ENCODE measurements at places on chromosomes 16 and 17. TPM values are rescaled to one million over a fixed set of nuclear protein-coding genes. Genes with fewer than 3 reads are reported as not detected.

AOC2 gene
- total RNA-seq = 0.40 TPM

NEK8 gene
- 0.94 TPM for total RNA-seq

TBKBP1 gene
- 15.9 TPM for total RNA-seq

ASGR1 gene
- total RNA-seq = 0.30 TPM

FBXO39 gene
- not detected for total RNA-seq

SLFN14 gene
- total RNA-seq = not detected

FAM20A gene
- total RNA-seq = 7.6 TPM

Measured in left ventricle myocardium superior (tissue), 1 donor.